ENCODE measurements at places on chromosomes 1 and 21. TPM values are rescaled to one million over a fixed set of nuclear protein-coding genes. Genes with fewer than 3 reads are reported as not detected.

DNA sequence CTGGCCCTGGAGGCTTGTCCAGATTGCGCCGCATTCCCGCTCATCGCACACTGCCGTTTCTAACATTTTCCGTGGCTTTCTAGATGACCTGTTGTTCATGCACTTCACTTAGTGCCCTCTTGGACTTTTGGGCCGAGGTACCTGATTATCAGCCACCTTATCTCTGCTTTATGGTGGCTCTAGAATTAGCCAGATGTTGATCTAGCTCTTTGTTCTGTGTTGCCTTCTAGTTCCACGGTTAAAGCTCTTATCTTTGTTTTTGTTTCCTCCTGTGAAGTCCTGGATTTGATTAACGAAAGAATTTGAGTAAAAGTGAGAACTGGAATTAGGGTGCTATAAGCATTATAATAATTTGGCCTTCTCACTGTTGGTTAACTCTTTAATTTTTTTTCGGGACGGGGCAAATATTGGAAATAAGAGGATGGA lies 945 bp downstream of the RNPEP start:
- DNase-seq: no peak

CPLANE2 gene
- 9.1 TPM for total RNA-seq

GRCh38 chr1:171141688-171142415 lies 43.2 kb upstream of the FMO2 start:
- DNase-seq: no peak

GRCh38 chr1:24828887-24829192 lies 83.6 kb downstream of the CLIC4 start:
- no peak for DNase-seq

- DNase-seq: no peak
These were observed 22.6 kb upstream of the COL9A2 start for GRCh38 chr1:40339420-40340323.

ACTN2 gene
- total RNA-seq: 1.9 TPM

GRCh38 chr1:215749414-215749813 lies 182.3 kb downstream of the KCTD3 start:
- no peak for DNase-seq

CIART gene
- total RNA-seq: 6.2 TPM

GREM2 gene
- total RNA-seq: 0.74 TPM

DNA sequence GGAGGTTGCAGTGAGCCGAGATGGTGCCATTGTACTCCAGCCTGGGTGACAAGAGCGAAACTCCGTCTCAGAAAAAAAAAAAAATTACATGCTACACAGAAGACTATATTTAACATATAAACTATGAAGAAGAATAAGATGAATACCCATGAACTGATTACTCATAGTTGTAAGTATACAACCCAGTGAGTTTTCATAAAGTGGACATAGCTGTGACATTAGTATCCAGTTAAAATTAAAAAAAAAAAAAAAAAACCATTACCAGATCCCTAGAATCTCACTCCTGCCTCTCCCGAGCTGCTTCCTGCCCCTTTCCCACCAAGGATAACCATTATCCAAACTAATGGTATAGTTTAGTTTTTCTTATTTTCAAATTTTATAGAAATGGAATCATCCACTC lies 37.4 kb downstream of the UBE4B start:
- no peak for DNase-seq

All from lower lobe of right lung (tissue), 2 donors.